Fibroblast of the conjunctiva (primary cell): ENCODE measurements at places on chromosomes 7 and 10.

- DNase-seq, result no peak
Observed at GRCh38 chr10:78524941-78525340, 491.3 kb downstream of the RPS24 start.

DNA sequence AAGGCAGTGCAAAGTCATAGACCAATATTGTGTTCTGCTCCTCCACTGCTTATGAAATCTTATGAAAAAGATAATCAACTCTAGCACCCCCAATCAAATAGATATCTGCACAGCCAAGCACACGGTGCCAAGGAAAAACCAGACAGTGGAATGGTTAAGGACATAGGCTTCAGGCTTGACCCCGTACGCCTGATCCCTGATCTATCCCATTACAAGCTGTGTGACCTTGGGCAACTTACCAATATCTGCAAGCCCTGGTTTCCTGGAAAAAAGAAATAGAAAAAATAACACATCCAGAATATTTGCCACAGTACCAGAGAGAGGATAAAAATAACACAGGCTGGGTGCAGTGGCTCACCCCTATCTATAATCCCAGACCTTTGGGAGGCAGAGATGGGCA lies 56.9 kb downstream of the GRB10 start:
- DNase-seq, result no peak

- DNase-seq, result no peak
Observed at GRCh38 chr7:157233677-157234076, 95.0 kb downstream of the UBE3C start.

DNA sequence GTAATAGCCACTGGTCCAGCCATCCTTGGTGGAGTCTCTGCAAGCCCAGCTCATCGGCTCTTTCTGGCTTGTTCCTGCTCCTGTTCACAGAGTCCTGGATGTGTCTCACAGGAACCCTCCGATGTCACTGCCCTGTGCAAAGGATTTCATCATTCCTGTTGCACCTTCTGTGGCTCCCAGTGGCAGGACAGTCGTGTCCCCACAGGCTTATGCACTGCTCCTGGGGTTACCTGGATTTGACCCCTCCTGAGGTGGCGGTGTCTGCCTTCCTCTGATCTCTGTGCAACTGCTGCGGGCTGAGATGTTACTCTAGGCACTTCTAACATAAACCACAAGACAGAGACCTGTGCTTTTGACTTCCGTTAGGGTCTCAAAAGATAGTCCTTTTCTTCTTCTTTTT lies 30.6 kb downstream of the APBB1IP start:
- no peak for DNase-seq

DNA sequence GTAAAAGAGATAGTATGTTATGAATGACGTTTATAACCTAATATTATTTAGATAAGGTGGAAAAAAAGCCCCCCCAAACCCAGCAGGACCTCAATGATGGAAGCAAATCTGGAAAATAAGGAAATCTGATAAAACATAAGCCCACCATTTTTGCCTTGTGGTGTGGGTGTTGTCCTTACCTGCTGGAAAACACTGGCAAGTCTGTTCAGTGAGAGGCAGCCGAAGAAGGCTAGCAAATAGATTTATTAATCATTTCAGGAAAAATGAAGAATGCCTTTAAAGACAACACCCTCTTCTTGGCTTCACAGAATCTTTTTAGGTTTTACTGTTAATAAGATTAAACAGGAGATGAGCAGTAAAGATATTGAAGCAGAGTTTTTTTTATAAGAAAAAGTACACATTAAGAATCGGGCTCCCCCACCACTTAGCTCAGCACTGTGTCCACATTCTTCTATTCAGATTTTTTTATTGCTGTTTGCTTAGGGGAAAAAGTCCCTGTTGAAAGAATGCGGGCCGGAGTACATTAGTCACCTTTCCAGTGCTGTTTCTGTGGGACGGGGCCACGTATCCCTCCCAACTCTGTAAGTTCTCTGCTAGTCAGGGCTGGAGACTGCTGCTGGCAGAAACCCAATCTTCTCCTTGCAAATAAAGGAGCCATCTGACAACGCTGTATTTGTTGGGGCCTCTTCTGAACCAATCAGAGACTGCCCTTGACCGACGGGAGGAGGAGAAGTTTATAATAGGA lies 104.1 kb downstream of the EVX1 start:
- DNase-seq, result no peak

- no peak for DNase-seq
Observed at GRCh38 chr10:86224354-86225102, 142.1 kb downstream of the GRID1 start.

DNA sequence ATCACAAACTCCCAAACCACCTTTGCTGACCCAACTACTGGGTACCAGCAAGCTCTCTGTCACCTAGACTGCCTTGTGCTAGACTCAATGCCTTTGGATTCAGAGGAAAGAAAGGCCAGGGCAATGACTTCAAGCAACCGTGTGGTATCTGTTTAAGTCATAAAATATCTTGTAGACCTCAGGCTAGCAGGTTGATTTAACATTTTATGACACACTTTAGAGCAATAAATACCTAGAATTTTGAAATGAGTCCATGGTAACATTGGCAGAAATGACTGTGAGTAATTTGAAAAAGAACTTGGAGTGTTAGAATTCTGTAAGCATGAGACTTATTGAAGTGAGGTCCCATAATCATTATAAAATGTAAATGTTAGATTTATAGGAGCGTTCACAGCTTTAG lies 87.2 kb downstream of the TWIST1 start:
- no peak for DNase-seq

GRCh38 chr10:70323138-70323696 lies 39.4 kb upstream of the NPFFR1 start:
- no peak for DNase-seq

DNA sequence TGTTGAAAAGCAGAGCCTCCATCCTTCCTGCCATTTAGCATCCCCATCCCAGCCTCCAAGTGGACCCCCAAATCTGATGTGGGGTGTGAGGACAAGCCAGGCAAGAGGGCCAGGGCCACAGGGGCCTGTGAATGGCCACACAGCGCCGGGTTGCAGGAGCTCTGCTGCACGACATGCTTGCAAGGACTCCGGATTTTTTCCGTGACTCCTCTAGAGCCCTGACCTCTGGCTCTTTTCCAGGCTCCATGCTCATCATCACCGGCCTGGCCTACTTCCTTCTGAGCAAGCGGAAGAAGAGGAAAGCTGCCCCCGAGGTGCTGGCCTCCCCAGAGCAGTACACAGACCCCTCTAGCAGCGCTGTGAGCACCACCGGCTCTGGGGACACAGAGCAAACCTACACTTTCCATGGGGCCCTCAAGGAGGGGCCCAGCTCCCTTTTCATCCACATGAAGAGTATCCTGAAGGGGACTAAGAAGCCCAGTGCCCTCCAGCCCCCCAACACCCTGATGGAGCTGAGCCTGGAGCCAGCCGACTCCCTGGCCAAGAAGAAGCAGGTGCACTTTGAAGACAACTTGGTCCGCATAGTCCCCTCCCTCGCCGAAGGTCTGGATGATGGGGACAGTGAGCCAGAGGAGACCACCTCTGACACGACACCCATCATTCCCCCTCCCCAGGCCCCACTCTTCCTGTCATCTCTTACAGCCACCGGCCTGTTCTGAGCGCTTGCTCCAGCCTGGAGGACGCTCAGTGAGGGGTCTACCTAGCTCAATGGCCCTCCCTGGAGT lies 23.5 kb downstream of the TMEM72 start:
- DNase-seq, result no peak

DNA sequence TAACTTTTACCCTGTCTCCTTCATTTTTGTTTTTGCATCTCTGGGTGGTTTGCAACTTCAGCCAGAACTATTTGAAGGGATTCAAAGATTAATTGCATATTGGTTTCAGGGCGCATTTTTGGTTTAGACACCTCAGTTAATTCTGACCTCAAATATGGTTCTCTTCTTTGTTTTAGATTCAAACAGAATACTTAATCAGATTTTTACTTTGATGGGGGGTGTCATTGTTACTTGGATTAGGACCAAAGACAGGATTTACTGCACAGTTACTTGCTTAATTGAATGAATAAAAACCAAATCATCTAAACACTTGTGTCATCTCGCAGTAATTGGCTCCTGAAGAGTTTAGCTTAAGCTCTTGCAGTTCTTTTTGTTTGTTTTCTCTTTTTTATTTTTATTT lies 100.9 kb downstream of the PHTF2 start:
- DNase-seq, result no peak
